B cell (primary cell): ENCODE measurements at places on chromosomes 6 and 20.

DNA sequence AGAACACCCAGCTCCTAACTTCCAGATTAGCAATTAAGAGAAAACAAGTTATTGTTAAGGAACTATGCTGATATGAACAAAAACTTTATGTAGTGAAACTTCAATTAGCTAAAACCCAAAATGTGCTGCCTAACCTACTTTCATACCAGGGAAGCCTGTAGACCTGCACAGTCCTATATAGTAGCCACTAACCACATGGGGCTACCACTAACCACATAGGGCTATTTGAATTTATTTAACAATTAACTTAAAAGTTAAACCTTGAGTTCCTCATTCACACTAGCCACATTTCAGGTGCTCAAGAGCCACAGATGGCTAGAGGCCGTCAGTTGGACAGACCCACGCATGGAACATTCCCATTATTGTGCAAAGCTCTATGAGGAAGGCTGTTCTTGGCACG, 72.4 kb upstream of the LAMP5 start:
- no peak for DNase-seq

- no peak for DNase-seq
Measured at GRCh38 chr6:146875927-146876270, 277.1 kb downstream of the ADGB start.

DNA sequence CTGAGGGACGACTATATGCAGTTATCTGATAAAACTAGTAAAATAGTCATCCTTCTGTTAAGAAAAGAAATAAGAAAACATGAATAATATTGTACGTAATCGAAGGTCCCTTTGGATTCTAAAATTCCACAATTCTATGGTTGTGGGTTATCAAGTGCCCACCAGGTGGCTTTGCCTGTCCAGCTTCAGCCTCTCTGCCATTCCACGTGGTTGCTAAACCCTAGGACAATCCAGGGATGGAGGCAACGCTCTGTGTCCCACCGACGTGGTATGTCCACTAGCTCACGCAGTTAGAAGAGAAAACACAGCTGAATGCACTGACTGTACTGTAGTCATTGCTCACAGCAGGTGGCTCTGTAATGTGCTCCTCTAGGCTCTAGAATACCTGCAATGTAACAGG, 349.3 kb downstream of the FARS2 start:
- DNase-seq: no peak

DNA sequence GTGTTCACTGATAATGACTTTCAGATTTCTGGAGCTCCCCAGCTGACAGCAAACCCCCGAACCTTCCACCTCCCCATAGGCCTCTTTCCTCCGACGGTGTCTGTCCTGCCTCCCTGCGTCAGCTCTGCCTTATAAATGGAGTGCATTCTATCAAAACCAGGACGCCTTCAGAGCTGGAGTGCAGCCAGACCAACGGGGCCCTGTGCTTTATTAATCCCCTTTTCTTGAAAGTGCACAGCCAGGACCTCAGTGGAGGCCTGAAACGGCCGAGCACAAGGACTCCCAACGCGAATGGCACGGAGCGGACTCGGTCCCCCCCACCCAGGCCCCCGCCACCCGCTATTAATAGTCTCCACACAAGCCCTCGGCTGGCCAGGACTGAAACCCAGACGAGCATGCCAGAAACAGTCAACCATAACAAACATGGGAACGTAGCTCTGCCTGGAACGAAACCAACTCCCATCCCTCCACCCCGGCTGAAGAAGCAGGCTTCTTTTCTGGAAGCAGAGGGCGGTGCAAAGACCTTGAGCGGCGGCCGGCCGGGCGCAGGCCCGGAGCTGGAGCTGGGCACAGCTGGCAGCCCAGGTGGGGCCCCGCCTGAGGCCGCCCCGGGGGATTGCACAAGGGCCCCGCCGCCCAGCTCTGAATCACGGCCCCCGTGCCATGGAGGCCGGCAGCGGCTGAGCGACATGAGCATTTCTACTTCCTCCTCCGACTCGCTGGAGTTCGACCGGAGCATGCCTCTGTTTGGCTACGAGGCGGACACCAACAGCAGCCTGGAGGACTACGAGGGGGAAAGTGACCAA, 42.3 kb upstream of the NAA20 start:
- DNase-seq: no peak

GRCh38 chr6:113707194-113707593, 150.0 kb upstream of the MARCKS start:
- no peak for DNase-seq

GRCh38 chr20:15316556-15316955, 979.1 kb upstream of the FLRT3 start:
- DNase-seq: no peak

GRCh38 chr20:53878262-53879047, 191.9 kb downstream of the BCAS1 start:
- no peak for DNase-seq

GRCh38 chr20:6994452-6994851, 227.0 kb downstream of the BMP2 start:
- DNase-seq: no peak

GRCh38 chr20:20102163-20102562, 49.8 kb downstream of the CFAP61 start:
- no peak for DNase-seq

- DNase-seq: no peak
Measured at GRCh38 chr6:111894272-111894671, 21.0 kb upstream of the FYN start.

DNA sequence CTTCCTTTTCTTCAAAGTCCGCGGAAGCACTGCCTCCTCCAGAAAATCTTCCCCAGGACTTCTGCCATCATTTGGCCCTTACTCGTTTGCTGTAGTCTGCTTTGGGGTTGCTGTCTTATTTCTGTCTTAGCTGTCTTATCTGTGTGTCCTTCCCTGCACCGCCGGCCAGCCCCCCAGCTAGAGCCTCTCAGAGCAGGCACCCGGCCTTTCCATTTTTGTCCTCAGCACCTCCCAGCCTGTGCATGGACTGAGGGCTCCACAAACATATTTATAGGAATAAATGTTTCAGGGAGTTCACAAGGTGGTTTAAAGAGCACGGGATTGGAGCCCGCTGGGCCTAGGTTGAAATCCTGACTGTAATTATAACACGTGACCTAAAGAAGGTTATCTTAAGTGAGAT, 8.1 kb downstream of the GLP1R start:
- DNase-seq: no peak

GRCh38 chr6:71724456-71725125, 161.8 kb upstream of the RIMS1 start:
- no peak for DNase-seq

- no peak for DNase-seq
Measured at GRCh38 chr6:29917857-29918256, 24.5 kb upstream of the HLA-A start.

GRCh38 chr6:145882121-145882531, 67.5 kb upstream of the FBXO30 start:
- DNase-seq: no peak

DNA sequence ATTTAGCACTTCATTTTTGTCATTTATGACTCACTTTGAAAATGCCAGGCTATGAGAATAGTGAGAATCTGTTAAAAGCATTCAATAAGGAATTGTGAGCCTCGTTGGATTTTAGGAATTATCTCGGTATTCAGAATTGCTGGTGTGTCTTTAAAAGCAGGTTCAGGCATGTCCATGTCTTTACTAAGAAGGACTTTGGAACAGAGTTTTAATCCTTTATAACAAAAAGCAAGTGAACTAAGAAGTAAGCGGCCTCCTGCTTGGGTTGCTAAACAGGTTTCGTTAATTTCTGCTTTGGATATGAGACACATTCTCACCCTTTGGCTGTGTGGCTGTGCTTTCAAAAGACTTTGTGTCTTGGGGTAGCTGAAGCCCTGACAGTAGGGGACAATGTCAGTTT, 74.9 kb downstream of the IGF2R start:
- DNase-seq: no peak

DNA sequence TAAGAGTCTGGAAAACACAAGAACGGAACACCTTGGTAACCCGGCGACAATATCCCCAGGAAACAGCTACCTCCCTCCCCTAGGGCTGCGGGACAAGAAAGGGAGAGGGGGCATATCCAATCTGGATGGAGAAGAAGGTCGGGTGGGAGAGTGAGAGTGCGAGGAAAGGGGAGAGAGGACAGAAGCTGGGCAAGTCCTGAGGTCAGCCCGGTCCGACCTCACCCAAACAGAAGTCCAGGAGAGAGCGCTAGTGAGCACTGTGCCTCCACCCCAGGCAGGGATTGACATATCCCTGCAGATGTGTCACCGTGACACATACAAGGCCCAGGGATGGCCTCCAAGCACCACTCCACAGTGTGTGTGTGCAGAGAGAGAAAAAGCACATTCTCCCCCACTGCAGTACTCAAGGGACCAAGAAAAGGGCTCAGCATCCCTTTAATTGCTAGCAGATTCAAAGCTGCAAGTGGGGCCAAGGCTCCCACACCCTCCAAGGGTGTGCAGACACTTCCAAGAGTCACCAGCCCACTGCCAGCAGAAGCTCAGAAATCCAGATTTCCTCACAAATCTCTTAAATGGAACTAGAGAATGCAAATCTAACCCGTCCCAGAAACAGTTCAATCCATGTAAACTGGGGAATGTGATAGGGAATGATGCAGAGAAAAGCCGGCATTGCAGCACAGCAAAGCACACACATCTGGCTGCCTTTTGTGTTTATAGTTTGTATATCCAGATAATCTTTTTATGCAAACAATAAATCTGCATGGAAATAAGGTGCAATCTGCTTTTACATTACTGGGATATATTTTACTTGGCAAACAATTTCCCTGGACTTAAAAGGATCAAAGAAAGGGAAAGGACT, 3.1 kb downstream of the PXDC1 start:
- DNase-seq: peak; percentile 33

GRCh38 chr20:58088105-58088504, 140.3 kb downstream of the ANKRD60 start:
- DNase-seq: no peak

DNA sequence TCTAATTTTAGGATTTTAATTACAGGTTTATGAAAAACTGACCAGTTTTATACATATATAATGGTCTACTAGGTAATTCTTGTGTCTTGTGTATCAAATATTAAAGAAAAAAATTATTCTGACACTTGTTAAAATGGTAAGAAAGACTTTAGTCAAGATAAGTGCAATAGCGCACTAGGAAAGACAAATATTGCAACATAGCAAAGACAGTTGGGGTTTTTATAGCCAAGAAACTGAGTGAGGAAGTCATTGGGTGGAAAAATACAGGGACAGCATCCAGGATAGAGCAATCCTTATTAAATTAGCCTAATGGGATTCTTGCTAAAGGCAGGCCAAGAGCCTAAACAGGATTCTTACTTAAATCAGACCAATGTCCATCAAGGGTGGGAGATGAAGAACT, 71.1 kb downstream of the ROS1 start:
- DNase-seq: no peak

- DNase-seq: no peak
Measured at GRCh38 chr6:42293386-42293977, 75.8 kb upstream of the MRPS10 start.

DNA sequence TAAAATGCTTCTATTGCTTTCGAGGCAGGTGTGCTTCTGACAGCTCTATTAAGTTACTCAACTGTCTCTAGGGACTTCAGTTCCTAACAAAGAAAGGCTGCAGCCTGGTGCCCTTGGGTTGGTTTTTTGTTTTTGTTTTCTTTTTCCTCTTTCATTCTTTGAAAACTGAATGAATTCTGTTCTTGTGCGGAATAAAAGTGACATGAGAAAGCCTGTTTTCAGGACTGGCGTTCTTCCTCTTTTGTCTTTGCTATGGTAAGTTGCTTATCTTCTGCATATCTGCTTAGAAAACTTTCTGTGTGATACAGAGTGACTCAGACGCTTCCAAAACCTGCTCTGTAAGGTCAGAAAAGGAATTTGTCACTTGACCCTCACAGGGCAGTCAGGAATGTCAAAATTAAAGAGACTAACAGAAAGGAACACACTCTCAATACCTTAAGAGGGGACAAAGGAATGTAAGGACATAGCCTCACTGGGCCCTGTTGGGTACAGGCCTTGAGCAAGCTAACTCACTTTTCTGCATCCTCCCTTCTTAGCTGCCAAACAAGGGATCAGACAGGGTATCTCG, 56.2 kb upstream of the NHSL1 start:
- DNase-seq: no peak

GRCh38 chr6:167530951-167531350, 206.1 kb downstream of the TTLL2 start:
- DNase-seq: no peak

DNA sequence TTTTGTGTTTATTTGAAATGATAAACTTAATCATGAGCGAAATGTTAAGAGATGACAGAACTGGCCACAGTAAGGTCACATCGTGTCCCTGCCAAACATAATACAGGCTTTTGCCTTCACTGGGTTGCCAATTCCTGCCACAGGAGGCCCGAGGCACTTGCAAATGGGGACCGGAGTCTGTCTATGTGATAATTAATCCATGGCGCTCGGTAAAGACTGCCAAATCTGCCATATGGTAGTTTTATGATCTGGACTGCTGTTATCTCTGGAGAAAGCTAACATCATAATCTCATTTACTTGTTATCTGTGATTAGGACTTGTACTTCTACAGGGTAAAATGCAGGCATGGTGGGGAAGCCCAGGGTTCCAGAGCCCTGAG, 170.5 kb upstream of the TSHZ2 start:
- no peak for DNase-seq

GRCh38 chr6:63584125-63584514, 11.8 kb downstream of the LOC128125822 start:
- DNase-seq: no peak

DNA sequence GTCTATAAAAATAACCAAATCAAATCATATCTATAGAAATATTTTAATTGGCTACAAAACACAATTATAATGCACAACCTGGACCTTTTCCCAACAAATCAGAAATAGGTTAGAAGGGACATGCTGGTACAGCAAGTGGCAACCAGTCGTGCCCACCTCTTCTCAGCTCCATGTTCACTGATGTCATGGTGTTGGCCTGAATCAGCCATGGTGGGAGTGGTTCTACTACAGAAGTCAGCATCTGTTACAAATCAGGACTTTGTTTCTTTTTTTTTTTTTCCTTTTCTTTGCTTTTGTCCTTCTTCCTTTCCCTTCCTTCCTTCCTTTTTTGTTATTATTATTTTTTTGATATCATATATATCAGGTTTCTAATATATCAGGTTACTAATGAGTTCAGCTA, 91.2 kb downstream of the RALGAPA2 start:
- no peak for DNase-seq

GRCh38 chr6:126826166-126826714, 292.2 kb upstream of the RSPO3 start:
- no peak for DNase-seq
